Activated CD4-positive, alpha-beta memory T cell treated with anti-CD3 and anti-CD28 coated beads, Interleukin-2, amount 10 ng/mL, durations not matched to agents 7 days and 5 days (primary cell): ENCODE measurements at places on chromosomes 6 and 20. TPM values are rescaled to one million over a fixed set of nuclear protein-coding genes. Genes with fewer than 3 reads are reported as not detected.

TTBK1 gene
- 0.30 TPM for total RNA-seq

CFAP206 gene
- total RNA-seq, result not detected

DNA sequence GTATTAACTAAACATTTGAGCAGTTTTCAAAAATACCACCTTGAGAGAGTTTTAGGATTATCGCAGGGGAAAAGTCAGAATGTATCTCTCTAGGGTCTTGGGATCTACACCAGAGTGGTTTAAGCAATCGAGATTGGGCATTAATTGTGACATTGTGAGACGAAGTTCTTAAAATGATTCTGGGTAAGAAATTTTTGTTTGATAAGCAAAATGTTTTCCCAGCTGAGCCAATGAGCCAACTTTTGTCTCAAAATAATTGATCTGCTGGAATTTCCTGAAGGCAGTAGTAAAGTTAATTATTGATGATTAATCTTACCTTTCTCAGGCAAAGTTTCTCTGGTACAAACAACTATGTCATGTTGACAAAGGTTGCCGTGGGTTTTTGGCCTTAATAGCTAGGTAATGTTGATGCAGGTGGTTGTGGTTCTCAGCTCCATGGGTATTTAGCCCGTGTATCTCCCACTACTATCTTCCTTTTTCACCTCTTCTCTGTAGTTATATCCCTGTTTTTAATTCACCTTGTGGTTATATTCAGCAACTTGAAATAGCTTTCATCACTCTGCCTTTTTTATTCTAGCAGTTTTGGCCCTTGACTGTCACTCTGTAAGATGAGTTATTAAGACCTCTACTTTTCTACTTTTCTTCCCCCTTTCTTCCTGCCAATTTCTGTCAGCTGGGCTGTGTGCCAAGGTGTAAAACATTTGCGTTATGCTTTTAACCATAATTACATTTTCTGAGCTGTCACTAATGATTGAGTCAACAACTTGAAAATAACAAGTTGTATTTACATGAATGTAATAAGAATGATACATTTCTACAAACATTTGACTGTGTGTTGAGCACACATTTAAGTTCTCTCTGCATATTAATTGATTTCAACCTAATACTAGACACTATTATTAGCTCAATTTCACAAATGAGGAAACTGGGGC lies 368.3 kb upstream of the BTBD3 start:
- DNase-seq, result no peak
- no peaks in the 10 kb centered on the region for H3K27me3 ChIP-seq
- no peak overlapping the region for H3K4me3 ChIP-seq

DNA sequence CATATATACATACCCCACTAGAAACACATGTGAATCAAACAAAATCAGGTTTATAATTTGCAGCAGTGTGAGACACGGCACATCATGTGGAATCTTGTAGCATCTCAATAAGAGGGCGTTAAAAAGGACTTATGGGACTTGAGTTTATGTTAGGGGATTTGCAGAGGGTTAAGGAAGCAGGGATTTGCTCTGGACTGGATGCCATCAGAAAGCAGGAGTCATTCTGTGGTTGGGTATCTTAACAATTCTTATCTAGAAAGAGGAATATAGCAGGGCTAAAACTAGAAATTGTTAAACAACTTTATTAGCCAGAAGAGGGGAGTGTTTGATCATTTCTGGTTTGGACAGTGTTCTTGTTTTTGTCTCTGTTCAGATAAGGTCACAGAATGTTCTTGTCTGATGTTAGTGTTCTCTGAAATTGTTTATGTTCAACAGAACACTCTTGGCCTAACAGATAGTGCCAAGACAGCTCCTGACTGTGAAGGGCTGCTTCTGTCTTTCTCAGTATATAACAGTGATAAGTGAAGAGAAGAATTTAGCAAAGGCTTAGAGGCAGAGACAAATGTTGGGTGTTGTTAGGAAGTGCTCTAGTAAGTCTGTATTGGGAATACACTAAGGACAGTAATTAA lies 39.2 kb downstream of the LIN28B start:
- H3K4me1 ChIP-seq, result no peaks in the 10 kb centered on the region
- no peak overlapping the region for H3K4me3 ChIP-seq
- no peak for DNase-seq
- H3K27ac ChIP-seq, result no peak overlapping the region
